SW 1271 (cell line): ENCODE measurements at places on chromosomes 7 and 10.
A peak's percentile ranks its signal among the peaks of the same experiment; 100 is the strongest.

GRCh38 chr10:47282005-47282656, 17.9 kb upstream of the GDF10 start:
- DNase-seq: no peak

- no peak for DNase-seq
Measured at GRCh38 chr7:105825371-105825770, 51.0 kb downstream of the ATXN7L1 start.

GRCh38 chr7:156753630-156754029, 113.1 kb downstream of the RNF32 start:
- no peak for DNase-seq

DNA sequence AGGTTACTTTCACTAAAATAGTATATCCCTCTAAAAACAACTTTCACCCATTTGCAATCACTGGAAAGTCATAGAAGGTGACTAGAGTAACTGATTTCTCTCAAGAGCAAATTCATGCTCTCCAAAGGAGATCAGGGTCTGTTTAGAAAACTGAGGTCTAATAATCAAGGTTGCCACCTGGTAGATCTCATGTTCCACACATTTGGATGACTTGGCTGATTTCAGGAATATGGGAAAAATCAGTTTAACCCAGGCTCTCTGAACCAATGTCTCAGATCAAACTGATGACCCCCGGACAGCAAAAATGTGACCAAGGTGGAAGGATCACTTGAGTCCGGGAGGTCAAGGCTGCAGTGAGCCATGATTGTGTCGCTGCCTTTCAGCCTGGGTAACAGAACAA, 562.4 kb upstream of the C7orf33 start:
- no peak for DNase-seq

DNA sequence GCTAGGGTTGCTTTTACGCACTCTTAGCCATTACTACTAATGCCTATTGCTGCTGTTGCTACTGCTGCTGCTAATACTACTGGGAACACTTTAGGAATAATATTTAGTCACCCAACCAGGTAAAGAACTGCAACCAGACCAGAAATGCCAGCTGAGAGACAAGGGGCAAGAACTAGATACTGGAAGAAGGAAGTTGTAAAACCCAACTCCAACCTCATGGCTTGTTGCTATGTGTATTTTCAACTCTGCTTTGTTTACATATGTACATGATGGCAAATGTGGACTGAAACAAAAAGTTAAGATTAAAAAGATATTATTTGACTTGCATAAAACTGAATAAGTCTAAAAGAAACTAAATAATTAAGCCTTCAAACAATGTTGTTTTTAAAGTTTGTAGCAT, 177.7 kb downstream of the GNAT3 start:
- no peak for DNase-seq

DNA sequence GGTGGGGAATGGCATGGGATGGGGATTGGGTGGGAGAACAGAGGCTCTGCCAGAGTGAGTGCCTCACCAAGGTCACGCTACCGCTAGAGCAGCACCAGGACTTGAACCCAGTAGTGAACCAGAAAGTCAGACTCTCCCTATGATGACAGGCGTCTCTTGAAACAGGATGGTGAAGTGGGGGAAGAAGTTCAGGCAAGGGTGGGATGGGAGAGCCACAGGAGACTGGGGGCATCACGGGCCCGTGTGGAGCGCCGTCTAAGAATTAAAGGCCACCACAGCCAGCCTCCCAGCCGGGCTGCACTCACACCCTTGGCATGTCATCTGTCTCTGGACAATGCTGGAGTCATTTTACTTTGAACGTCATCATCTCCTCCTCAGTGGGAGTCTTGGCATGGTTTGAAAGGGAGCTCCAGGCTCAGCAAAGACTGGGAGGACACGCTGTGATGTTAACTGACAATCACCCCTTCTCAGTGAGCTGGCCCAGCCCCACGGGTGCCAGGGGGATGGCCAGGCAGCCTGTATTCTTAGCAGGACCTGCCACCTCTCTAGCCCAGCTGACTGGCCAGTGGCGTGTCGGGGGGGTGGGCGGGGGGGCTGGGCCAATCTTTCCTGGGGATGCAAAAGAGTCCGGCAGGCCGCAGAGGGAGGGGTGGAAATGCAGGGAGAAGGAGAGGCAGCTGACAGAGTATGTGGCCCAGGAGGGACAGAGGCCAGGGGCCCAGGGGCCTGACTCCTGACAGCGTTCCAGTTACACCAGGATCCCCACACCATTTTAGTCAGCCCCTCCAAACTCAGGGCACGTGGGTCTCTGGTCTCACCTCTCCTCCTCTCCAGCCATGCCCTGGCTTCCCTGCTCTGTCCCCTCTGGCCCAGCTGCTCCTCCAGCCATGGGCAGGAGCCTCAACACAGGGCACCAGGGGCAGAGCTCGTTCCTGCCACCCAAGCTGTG, 96.2 kb downstream of the VOPP1 start:
- DNase-seq: no peak

DNA sequence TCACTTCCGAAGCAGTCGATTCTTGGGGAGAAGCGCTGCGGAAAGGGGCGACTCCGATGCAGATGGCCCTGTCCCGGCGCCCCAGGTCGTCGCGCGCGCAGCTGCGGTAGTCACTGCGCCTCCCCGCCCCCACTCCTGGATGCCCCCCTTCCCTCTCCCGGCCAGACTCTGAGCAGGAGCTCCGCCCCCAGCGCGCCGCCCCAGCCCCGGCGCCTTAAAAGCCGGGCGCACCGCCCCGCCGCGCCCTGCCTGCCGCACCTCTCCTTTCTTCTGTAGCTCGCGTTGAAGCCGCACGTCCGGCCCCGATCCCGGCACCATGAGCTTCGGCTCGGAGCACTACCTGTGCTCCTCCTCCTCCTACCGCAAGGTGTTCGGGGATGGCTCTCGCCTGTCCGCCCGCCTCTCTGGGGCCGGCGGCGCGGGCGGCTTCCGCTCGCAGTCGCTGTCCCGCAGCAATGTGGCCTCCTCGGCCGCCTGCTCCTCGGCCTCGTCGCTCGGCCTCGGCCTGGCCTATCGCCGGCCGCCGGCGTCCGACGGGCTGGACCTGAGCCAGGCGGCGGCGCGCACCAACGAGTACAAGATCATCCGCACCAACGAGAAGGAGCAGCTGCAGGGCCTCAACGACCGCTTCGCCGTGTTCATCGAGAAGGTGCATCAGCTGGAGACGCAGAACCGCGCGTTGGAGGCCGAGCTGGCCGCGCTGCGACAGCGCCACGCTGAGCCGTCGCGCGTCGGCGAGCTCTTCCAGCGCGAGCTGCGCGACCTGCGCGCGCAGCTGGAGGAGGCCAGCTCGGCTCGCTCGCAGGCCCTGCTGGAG, at the start of gene INA:
Gene INA, plus strand, starts transcription at position 243 of the 817 bp plus-strand sequence. Its CDS starts 74 bp downstream, at position 317.
- DNase-seq: peak; percentile 60

DNA sequence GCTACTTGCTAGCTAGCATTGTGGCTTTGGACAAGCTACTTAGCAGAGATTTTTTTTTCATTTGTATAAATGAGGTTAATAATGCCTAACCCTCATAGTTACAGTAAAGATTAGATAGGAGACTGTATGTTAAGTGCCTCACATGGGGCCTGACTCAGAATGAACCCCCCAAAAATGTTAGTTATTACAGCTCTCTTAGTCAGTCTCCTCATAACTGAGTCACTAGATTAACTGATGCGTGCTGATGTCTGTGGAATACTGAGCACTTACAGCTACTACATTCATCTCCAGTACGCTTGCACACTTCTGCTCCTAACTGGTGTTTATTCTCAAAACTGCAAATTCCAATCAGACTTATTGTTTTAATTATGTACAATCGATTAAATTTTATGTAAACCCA, 315.3 kb downstream of the SNX13 start:
- DNase-seq: no peak
